Spleen (tissue), 13 donors: ENCODE measurements at places on chromosomes 2 and 18. TPM values are rescaled to one million over a fixed set of nuclear protein-coding genes. Genes with fewer than 3 reads are reported as not detected.

DNA sequence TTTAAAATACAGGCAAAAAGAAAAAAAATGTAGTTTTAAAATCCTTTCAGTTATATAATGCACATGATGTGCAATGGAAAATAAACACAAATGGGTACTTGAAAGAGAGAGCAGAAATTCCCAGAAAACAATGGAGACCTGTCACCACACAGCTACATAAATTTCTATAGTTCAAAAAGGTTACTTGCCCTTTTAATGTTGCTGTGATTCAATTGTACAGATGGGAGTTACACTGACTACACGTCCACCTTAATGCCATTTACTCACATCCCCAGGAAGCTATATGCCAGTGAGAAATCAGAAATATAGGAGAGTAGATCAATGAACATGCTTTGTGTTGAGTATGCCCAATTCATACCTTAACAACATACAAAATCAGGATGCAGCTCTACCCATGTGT is 269.6 kb downstream of the ERBB4 start:
- no peak overlapping the region for H3K4me3 ChIP-seq
- H3K27me3 ChIP-seq = no peaks in the 10 kb centered on the region
- DNase-seq = no peak
- no peaks in the 10 kb centered on the region for H3K36me3 ChIP-seq

- H3K36me3 ChIP-seq = no peaks in the 10 kb centered on the region
- H3K4me1 ChIP-seq = peaks cover 17% of the 10 kb centered on the region
- H3K27me3 ChIP-seq = no peaks in the 10 kb centered on the region
- no peak for DNase-seq
- no peak overlapping the region for H3K4me3 ChIP-seq
Observed at GRCh38 chr2:162258169-162258568, 14.9 kb upstream of the FAP start.

DNA sequence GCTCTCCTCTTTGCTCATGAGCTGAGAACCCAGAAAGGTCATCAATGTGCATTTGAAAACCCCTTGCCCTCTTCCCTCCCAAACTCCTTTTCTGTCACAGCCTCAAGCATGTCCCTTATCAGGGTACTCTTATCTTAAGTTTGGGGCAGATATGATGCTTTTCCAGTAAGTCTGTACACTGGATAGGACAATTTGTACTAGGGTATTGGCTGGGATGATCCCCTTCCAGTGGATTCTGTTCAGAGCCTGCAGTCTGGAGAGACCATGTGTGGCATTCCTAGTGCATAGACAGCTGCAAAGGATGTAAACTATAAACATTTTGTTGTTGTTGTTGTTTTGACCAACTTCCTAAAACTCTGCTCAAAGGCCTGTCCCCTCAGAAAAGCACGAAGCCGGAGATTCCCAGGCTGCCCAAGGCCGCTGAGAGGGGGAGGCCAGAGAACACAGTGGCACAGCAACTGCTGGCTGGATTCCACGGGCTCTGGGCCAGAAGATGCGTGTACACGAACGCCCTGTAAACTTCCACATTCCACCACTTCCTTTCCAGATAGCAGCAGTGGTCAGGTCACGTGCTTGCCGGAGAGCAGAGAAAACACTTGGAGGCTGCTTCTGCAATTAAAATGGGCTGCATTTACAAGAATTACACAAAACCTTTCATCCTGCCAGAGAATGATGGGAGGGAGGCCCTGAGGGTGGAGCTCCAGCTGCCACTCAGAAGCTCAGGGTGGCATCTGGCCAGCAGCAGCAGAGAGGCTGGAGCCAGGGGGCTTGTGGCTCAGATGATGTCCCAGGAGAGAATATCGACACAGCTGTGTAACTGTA is 42.1 kb downstream of the BMP10 start:
- H3K36me3 ChIP-seq = peaks cover 31% of the 10 kb centered on the region
- H3K27ac ChIP-seq = peak overlapping the region; percentile 92
- no peaks in the 10 kb centered on the region for H3K27me3 ChIP-seq
- peaks cover 46% of the 10 kb centered on the region for H3K4me1 ChIP-seq

DNA sequence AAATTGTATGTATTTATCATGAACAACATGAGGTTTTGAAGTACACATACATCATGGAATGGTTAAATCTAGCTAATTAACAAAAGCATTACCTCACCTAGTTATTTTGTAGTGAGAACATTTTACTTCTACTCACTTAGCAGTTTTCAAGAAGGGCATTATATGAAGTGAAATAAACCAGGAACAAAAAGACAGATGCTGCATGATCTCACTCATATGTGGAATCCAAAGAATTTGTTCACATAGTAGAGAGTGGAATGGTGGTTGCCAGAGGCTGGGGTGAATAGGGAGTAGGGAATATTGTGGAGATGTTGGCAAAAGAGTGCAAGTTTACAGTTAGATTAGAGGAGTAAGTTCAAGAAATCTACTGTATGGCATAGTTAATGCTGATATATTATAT is 292.0 kb downstream of the ASXL3 start:
- no peaks in the 10 kb centered on the region for H3K36me3 ChIP-seq
- H3K27me3 ChIP-seq = no peaks in the 10 kb centered on the region
- H3K4me3 ChIP-seq = no peak overlapping the region
- no peak overlapping the region for H3K27ac ChIP-seq
- no peak for DNase-seq

GRCh38 chr2:115196587-115196986 is 754.1 kb downstream of the DPP10 start:
- H3K36me3 ChIP-seq = no peaks in the 10 kb centered on the region
- H3K4me3 ChIP-seq = no peak overlapping the region
- no peak overlapping the region for H3K27ac ChIP-seq
- H3K4me1 ChIP-seq = no peaks in the 10 kb centered on the region
- no peak for DNase-seq

- H3K27ac ChIP-seq = no peak overlapping the region
- no peak for DNase-seq
- H3K4me1 ChIP-seq = peaks cover 28% of the 10 kb centered on the region
- no peak overlapping the region for H3K4me3 ChIP-seq
- no peaks in the 10 kb centered on the region for H3K27me3 ChIP-seq
Observed at GRCh38 chr2:84989422-84989821, 18.5 kb downstream of the KCMF1 start.

- no peaks in the 10 kb centered on the region for H3K27me3 ChIP-seq
- H3K27ac ChIP-seq = no peak overlapping the region
- no peaks in the 10 kb centered on the region for H3K36me3 ChIP-seq
Observed at GRCh38 chr2:13240789-13241487, 524.2 kb downstream of the TRIB2 start.

DNA sequence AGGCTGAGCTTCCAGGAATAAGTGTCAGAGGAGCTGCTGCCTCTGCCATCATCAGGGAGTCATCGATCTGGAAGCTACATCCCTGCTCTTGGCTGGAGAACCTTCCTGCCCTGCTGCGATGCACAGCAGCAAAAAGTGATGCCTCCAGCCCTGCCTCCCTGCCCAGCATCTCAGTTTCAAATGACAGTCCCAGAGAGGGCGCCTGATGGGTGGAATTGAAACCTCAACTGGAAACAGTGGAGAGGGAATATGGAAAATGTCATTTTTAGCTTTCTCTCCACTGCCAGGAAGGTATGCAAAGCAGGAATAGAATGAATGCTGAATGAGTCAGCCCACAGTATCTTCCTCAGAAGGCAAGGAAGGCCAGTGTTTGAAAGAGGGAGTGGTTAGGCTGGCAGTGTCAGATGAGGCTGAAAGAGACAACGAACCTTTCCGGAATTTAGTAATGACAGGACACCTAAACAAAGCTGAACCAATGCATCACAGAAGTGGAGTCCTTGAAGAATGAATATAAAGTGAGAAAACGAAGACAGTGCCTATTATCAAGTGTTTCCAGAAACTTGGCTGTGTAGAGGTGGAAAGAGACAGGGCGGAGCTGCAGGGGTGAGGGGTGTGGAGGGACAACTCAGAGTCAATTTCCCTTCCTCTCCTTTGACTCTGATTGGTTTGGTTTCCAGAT is 153.9 kb upstream of the NDUFV2 start:
- DNase-seq = no peak
- H3K27me3 ChIP-seq = no peaks in the 10 kb centered on the region
- no peak overlapping the region for H3K4me3 ChIP-seq
- no peak overlapping the region for H3K27ac ChIP-seq
- H3K36me3 ChIP-seq = no peaks in the 10 kb centered on the region
- H3K4me1 ChIP-seq = peaks cover 14% of the 10 kb centered on the region

ACVR1C gene
- total RNA-seq = 0.42 TPM

NPHP1 gene
- total RNA-seq = 1.5 TPM

CDH19 gene
- total RNA-seq = 1.9 TPM

SKOR2 gene
- total RNA-seq = not detected
